ENCODE measurements at places on chromosomes 3 and 15. TPM values are rescaled to one million over a fixed set of nuclear protein-coding genes. Genes with fewer than 3 reads are reported as not detected.

DAZL gene
- not detected for total RNA-seq

THUMPD3 gene
- 45.0 TPM for total RNA-seq

PARP15 gene
- 3.9 TPM for total RNA-seq

ABHD17C gene
- total RNA-seq = 33.4 TPM

VWA5B2 gene
- total RNA-seq = not detected

PLSCR5 gene
- total RNA-seq = not detected

CD96 gene
- 45.9 TPM for total RNA-seq

SLC24A5 gene
- total RNA-seq = not detected

GOLGA6B gene
- total RNA-seq = 0.36 TPM

GRCh38 chr3:192392986-192393385 is 334.4 kb downstream of the FGF12 start:
- DNase-seq = no peak

GRCh38 chr3:87621667-87622066 is 345.3 kb upstream of the POU1F1 start:
- no peak for DNase-seq

GRCh38 chr3:128998561-128998960 is 2.5 kb upstream of the EFCC1 start:
- no peak for DNase-seq

- no peak for DNase-seq
Measured at GRCh38 chr3:18179521-18179920, 245.6 kb downstream of the SATB1 start.

- DNase-seq = no peak
Measured at GRCh38 chr3:167732313-167733065, 2.2 kb downstream of the PDCD10 start.

GRCh38 chr15:36579792-36580431 is 486 bp downstream of the CDIN1 start:
- peak; percentile 48 for DNase-seq

DNA sequence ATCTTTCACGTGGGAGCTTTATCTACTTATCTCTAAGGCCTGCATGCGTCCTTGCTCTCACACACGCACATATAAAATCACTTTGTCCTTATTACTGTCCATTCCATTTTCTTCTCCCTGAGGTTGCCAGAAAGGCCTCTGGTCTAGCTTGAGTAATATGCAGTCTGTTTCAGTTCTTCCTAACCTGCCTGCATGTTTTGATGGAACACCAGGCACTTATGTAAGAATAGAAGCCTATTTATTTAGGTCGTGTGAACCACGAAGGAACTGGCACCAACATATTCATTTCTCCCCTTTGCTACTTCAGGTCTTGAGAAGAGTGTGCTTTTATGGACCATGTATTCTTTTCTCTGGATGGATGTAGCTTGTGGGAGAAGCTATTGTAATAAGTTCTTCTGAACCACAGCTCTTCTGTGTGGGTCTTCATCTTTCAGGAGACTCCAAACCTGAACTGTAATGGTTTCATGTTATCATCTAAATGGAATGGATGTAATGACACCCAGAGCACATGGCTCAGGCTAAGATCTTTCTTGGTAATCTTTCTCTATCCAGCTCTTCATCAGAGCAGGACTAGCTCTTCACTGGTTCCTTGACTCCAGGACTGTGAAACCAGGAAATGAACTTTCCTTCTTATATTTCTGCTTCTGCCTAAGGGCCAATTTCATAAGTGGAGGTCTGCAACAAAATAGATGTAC is 53.8 kb downstream of the UBE2E2 start:
- DNase-seq = no peak

DNA sequence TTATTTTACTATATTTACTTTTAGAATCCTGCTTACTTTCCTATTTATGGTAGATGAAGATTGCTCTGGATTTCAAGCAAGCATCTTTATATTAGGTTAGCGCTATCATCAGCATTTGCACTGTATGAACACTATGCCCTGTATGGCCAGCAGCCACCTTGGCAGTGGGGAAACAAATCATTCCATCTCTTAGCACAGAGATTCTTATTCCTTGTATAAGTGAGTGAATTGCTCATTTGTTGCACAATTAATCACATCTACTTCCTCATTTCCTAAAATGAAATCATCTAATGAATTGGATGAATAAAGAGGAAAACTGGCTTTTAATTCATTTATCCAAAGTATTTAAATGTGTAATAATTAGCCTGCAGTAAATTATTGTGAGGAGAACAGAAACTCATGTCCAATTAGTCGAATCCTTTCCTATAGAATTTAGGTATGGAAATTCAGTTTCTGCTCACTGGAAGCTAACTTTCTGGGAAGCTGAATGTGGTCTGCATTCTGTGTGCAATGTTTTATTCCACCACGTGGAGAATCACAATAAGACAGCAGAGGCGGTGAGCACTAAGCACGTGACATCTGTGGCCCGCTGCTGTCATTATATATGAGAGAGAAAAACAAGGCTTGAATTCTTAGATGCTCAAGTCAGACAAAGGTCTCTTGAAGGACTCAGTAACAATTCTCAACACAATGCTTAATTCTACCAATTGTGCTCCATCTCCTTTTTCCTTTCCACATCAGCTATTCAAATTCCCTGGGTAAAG is 93.4 kb downstream of the PEX5L start:
- no peak for DNase-seq

DNA sequence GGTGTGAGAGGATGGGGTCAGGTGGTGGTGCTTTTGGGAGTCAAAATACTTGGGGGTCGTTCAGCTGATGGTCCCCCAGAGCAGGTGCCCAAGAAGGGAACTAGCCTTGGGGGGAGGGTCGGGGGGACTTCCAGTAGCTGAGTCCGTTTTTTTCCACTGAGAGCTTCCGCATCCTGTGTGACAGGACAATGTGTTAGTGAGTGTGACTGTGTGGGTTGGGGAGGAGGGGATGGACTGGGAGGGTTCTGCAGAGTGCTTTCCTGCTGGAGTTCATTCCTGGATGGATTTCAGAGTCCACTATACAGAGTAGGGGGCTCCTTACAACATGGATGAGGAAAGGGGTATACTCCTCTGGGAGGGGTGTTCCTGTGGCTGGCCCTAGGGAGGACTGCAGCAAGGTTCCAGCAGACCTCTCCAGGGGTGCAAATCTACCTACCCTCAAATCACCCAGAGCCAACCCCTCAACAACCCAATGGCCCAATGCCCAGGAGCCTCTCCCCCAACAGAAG is 601 bp upstream of the HYAL2 start:
- DNase-seq = no peak

GRCh38 chr3:72906154-72906553 is 18.3 kb downstream of the GXYLT2 start:
- DNase-seq = no peak

GRCh38 chr3:186003610-186004009 is 65.8 kb upstream of the TRA2B start:
- no peak for DNase-seq

GRCh38 chr3:145116769-145117168 is 1044.2 kb downstream of the PLOD2 start:
- DNase-seq = no peak

DNA sequence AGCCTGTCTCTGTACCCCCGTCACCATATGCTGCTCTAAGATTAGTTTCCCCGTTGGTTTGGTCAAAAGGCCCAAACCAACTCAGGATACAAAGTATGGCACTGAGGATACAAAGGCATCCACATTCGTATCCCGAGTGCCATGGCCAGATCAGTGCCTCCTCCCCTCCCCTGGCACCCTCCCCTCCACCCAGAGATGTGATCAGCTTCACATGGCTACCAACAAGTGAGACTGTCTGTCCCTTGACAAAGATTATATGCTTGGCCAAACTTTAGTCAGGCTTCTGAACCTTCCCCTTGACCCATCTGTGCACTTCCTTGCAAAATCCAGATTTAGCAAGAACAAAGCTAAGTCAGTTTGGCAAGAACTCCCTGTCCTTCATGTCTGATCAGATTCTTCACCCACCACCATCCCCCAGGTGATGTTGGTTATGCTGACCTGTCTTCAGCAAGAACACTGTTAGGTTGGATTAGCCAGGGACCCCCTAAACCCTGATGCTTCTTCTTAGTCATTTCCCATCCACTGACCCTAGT is 61.7 kb downstream of the KLF15 start:
- DNase-seq = no peak

DNA sequence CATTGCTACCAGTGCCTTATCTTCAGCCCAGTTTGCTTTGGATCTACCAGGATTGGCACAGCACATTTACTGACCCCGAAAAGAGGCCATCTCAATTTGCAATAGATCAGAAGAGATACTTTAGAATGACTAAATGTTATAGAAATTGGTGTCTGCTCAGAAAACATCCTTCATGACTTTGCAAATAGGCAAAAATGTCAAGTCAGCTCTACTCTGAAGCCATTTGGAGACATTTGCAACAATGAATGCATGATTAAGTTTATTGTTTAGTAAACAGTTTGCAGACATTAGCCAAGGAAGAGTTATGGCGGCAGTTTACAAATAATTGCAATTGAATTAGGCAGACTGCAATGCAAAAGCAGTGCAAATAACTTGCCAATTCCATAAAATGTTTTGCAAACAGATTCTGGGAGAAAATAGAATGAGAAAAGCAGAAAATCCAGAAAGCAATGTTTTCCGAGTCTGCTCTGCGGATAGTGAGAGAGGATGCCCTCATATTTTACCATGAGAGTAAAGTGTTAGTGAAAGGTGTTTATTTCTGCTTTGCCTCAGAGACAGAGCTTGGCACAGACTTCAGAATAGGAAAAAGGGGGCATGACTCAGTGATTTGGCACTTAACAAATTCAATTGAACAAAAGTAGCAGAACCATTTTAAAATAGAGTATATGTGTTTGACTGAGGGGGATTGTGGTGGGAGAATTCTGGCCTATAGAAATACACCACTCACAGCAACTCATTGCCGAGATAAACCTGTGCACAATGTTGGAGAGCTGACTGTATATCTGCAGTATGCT is 334.9 kb upstream of the NR2F2 start:
- DNase-seq = no peak

- no peak for DNase-seq
Measured at GRCh38 chr15:84762840-84763572, 14.6 kb downstream of the ZNF592 start.

GRCh38 chr3:133117342-133117741 is 79.2 kb downstream of the TMEM108 start:
- DNase-seq = no peak

DNA sequence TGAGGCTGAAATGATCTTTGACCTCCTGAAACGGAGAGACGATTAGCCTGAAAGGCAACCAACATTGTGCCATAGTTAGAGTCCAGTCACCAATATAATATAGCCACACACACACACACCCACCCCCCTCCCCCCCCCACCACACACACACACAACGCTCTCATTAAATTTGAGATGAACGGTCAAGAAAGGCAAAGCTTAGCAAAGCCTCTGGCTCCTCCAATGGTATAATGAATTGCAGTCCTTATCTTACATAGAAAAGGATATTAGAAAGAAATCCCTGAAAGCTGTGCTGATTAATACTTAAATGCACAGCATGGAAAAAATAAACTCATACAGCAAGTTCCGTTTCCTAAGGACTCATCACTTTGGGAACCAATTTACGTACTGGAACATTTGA is 876 bp upstream of the ZNF385D start:
- no peak for DNase-seq
